Stimulated activated CD4-positive, alpha-beta T cell treated with anti-CD3 and anti-CD28 coated beads, Interleukin-15, amount 100 ng/mL, for 1 hour (primary cell): ENCODE measurements at places on chromosomes 12 and 14.

- DNase-seq = no peak
Observed at GRCh38 chr12:56931474-56931978, 2.7 kb downstream of the SDR9C7 start.

GRCh38 chr12:99200711-99201384, 446.7 kb upstream of the GARIN6 start:
- DNase-seq = no peak

DNA sequence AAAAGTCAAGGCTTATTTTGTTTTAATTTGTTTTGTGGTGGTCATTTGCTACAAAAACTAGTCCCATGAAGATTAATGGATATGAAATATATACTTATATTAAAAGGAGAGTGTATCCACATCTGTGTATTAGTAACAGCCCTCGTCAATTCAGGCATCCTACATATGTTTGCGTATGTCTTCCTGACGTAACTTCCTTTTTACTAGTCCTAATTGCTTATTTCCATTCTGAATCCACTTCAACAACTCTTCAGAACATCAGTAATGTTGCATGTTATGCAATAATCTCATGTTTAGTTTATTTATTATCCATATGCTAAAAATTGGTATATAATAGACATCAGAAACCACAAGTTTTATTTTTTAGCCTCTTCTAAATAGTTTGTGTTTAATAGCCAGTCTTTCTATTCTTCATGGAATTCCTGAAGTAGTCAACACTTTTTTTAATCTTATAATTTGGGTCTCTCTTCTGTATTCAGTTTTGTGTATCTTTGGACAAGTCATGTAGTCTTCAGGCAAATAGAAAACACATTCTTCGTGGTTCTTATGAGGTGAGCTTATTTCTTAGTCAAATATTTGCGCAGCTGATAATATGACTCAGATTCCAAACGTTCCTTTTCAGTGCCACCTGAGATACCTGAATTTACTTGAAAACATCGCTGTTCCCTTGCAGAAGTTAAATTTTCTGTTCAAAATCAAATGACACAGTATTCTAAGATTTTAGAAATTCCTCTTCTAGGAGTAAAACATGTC, 268.6 kb downstream of the CCDC59 start:
- no peak for DNase-seq

DNA sequence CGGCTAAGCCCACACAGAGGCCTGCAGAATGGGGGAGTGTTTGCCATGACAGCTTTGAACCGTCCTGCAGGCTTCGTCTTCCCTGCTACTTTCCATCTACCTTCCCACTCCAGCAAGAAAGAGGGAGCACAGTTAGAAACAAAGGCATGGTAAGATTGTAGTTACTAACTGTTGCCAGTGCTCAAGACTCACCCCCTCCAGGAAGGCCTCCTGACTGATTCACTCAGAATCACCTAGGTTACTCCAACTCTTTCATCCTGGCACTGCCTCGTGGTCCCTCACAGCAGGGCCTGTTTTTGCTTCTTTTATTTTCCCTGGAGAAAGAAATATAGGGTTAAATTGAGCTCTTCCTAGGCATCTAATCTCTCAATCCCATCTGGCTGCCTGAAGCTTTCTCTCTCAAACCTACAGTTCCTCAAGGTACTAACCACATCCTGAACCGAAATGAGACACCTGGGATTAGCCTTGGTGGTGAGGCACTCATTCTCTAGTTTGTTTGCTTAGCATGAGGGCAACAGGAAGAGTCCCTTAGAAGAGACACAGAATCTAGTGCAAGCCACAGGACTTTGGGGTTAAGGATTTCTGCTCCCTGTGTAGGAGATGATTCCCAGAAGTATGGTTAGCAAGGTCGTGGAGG, 7.8 kb downstream of the GALNT6 start:
- DNase-seq = no peak

GRCh38 chr14:22475381-22475780, 113.6 kb downstream of the DAD1 start:
- DNase-seq = no peak

DNA sequence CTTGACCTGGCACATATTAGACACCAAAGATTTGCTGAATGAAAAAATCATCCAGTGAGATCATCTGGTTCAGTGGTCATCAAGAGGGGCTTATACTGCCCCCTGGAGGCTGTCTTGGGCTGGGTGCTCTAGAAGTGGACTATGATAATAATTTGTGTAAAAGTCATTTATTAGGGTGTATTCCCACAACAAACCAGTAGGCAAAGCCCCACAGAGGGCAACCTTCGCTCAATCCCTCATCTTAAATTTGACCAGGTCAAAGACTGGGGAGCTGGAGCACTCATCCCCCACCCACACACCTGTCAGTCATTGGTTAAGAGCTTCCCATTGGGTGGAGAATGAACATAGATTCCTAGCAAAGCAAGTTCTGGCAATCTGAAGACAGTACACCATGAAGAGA, 20.0 kb upstream of the FICD start:
- no peak for DNase-seq

GRCh38 chr14:97164021-97164420, 366.8 kb downstream of the VRK1 start:
- no peak for DNase-seq

GRCh38 chr12:42486407-42486806, 103.1 kb downstream of the PRICKLE1 start:
- no peak for DNase-seq

DNA sequence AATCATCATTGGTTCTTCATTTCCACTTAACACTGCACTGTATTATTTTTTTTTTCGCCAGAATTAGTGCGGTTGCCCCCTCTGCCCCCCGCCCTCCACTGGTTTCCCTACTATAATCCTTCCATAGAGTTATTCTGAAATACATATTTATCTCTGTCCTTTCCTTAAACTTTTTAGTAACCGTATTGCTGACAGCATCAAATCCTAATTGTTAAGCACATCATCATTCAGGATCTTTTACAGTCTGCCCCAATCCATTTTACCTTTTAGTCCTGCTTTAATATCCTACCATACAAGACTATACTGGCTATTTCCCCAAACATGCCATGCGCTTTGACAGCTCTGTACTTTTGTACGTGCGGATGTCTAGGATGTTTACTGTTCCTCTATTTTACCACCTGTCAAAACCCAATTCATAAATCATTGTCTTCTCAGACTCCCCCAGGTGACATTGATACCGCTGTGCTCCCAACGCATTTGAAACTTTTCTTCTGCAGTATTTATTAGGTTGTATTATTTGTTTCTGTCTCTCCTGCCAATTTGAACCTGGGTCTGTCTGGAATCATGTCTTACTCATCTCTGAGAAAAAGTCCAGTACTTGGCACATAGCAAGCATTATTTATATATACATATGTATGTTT, 1.0 kb downstream of the FGFR1OP2 start:
- no peak for DNase-seq

GRCh38 chr14:66395300-66395699, 90.9 kb upstream of the CCDC196 start:
- DNase-seq = no peak

- DNase-seq = no peak
Observed at GRCh38 chr14:102544046-102544746, 34.6 kb upstream of the ANKRD9 start.

GRCh38 chr12:27284751-27285150, 40.7 kb downstream of the STK38L start:
- DNase-seq = no peak

DNA sequence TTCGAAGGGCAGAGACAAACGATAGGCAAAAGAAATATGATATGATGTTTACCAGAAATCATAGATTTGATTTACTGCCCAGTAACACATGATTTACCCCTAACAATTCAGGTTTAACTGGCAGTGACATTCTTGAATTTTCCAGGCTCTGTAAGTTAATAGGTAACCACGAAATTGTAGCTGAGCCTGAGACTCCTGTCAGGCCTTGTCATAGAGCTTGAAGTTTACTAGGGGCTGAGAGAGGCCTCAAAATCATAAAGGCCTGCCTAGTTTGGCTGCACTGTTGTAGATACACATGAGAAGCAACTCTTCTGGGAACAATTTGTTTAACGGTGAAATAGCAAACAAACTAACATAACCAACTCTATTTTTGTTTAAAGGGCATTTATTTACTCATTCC, 3.3 kb downstream of the ERP27 start:
- DNase-seq = no peak

DNA sequence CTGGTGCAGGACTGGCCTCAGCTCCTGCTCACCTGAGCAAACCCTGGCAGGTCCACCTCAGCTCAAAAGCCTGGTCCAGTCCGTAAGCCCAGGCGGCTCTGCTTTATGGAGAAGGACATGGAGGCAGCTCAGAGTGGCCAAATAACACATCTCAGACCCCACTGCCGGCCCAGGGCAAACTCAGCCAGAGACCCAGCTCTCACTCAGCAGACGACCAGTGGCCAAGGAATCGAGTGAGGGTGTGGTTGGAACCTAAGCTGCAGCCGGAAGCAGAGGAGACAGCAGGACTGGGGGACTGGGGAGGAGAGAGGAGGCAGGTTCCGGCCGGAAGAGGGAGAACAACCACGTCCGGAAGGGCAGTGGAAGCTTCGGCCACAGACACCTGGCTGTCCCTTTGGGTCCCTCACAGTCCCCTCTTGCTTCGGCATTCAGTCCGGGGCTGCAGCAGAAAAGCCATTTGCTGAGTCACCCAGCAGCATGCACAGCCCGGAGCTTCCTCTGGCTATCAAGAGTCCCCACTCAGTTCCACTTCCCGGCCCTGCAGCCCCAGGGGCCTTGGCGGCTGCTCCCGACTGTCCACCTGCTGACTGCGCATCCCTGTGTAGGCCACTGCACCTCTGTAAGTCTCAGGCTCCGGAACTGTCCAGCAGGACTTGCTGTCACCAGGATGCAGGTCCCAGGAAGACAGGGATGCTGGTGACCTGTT, 104.0 kb downstream of the CALM1 start:
- DNase-seq = no peak

GRCh38 chr14:68308726-68309520, 483.9 kb downstream of the ZFP36L1 start:
- no peak for DNase-seq

DNA sequence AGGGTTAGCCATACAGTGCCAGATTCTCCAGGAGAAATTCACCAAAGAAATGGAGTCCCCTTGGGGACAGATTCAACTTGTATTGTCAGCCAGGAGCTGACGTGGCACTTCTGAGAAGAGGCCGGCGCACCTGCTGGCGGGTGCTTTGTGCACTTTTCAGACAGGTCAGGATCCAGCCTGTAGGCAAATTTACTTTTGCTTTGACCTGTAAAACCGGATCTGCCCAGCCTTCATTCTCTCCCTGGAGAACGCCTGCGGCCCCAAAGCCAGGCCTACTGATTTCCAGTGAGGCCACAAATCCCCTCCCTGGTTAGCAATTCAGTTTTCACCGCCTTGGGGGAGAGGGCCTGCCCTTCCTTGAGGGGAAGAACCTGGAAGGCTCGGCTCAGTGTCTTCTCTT, 17.4 kb downstream of the P2RX4 start:
- DNase-seq = no peak

- DNase-seq = no peak
Observed at GRCh38 chr12:101616027-101616494, 21.3 kb downstream of the MYBPC1 start.

DNA sequence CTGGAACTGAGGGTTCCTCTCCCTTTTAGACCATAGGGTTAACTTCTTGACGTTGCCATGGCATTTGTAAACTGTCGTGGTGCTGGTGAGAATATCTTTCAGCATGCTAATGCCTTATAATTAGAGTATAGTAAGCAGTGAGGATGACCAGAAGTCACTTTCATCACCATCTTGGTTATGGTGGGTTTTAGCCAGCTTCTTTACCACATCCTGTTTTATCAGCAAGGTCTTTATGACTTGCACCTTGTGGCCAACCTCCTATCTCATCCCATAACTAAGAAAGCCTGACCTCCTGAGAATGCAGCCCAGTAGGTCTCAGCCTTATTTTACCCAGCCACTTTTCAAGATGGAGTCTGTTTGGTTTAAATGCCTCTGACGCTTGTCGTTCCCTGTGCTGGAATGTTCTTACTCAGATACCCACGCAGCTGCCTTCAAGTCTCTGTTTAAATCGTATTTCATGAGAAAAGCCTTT, 44.2 kb downstream of the BBS10 start:
- no peak for DNase-seq

DNA sequence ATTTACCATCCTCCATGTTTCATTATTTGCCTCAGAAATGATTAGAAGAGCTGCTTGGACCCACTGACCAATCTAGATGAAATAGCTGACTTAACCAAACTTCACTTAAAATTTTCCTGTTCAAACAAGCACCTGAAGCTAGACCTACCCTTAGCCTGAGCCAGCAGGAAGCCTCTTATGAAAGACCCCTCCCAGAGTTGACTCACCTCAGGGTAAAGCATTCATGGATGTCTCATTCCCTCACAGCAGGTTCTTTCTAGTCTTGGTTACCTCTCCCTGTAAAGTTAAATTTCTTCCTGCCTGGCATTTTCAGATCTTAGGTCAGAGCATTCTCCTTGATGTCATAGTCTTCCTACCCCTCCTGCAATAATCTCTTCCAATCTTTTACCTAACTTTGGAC, 1209.8 kb downstream of the FLRT2 start:
- DNase-seq = no peak

GRCh38 chr14:54471641-54472040, 17.1 kb downstream of the GMFB start:
- DNase-seq = no peak

GRCh38 chr12:89156862-89157262, 195.4 kb downstream of the DUSP6 start:
- DNase-seq = no peak

DNA sequence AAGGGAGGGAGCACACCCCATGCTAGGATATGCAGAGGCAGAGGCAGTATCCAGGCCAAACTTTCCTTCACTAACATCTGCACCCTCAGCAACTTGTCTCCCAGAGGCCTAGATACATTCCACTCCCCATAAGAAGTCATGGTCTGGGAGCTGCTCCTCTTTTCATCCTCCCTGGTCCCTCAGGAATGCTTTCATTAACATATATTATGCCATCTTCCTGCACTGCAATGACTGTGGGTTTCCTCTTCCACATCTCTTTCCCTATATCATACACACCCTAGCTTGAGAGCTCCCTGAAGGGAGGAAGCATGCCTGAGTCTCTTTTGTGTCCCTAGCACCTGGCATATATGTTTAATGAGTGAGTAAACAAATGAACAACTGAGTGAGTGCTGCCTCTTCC, 8.6 kb downstream of the DDN start:
- no peak for DNase-seq

DNA sequence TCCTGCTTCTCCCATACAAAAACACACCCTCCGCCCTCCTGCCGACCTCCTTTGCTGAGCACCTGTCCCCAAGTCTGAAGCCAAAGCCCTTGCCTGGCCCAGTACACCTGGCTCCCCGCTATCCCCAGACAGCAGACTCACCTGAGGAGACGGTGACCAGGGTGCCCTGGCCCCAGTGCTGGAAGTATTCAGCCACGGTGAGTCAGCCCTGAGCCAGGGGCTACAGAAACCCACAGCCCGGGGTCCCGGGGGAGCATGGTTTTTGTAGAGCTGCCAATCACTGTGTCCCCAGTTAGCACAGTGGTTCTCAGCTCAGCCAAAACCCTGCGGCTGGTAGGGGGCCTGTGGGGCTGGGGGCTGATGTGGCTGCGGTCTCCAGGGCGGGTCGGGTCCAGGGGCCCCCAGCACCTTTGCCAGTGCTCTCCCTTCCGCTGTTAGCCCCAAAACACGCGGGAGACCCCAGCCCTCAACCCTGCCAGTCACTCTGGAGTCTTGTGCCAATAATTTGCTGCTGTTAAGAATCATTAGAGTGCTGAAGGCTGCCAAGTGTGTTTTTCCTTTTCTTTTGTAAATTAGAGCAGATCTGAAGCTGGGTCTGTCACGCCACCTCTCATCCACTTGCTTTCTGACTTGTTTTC, 339.0 kb downstream of the TMEM121 start:
- no peak for DNase-seq

- no peak for DNase-seq
Observed at GRCh38 chr14:35821564-35822411, 4.3 kb upstream of the BRMS1L start.

- DNase-seq = no peak
Observed at GRCh38 chr14:56846970-56847930, 37.0 kb upstream of the OTX2 start.
